ENCODE measurements at places on chromosomes 12 and 14. TPM values are rescaled to one million over a fixed set of nuclear protein-coding genes. Genes with fewer than 3 reads are reported as not detected.

DNA sequence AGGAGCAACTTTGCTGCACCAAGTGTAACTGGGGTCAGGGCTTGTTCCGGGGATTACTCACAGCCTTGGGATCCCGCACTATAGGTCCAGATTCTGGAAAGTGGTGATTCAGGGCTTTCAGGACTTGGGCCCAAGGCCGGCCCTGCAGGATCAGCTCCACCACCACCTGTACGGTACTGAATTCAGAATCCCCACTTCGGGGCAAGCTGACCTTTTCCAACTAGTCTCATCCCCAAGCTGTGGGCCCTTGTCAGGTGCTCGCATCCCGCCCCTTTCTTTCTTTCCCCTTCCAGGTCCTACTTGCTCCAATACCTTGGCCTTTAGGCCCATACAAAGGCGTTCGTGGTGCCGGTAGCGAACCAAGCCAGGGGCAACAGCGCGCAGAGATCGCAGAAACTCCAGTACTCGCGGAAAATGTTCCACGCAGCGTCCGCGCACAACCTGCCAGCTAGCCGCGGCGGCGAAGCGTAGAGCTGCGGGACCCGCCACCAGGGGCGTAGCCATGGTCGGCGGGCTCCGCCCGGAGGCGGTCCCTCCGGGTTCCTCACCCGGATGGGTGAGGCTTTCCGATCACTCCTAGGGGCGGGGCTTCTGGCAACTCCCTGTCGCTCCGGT lies 487 bp downstream of the TINF2 start:
- DNase-seq = peak; percentile 97

DNA sequence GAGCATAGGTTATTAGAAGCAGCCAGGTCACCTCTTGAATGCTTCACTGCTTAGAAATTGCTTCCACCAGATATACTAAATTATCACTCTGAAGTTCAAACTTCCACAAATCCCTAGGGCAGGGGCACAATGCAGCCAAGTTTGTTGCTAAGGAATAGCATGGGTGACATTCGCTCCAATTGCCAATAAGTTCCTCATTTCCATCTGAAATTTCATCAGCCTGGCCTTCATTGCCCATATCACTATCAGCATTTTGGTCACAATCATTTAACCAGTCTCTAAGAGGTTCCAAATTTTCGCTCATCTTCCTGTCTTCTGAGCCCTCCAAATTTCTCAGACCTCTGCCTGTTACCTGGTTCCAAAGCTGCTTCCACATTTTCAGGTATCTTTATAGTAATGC lies 356.1 kb downstream of the DAD1 start:
- DNase-seq = no peak

DNA sequence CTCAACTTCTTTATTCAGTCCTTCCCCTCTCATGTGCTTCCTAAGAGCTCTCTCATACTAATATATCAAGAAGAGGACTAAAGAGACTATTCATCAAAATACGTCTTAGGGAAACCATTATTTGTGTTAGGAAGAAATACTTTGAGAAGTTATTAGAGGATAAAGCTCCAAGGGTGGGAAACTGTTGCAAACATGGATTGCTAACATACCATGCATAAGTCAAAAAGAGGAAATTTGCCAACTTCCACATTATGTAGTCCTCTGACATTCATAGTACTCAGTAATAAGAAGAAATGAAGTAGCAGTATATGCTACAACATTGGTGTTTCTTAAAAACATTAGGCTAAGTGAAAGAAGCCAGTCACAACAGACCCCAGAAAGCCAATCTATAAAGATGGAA lies 128.8 kb upstream of the CLEC14A start:
- no peak for DNase-seq

DNA sequence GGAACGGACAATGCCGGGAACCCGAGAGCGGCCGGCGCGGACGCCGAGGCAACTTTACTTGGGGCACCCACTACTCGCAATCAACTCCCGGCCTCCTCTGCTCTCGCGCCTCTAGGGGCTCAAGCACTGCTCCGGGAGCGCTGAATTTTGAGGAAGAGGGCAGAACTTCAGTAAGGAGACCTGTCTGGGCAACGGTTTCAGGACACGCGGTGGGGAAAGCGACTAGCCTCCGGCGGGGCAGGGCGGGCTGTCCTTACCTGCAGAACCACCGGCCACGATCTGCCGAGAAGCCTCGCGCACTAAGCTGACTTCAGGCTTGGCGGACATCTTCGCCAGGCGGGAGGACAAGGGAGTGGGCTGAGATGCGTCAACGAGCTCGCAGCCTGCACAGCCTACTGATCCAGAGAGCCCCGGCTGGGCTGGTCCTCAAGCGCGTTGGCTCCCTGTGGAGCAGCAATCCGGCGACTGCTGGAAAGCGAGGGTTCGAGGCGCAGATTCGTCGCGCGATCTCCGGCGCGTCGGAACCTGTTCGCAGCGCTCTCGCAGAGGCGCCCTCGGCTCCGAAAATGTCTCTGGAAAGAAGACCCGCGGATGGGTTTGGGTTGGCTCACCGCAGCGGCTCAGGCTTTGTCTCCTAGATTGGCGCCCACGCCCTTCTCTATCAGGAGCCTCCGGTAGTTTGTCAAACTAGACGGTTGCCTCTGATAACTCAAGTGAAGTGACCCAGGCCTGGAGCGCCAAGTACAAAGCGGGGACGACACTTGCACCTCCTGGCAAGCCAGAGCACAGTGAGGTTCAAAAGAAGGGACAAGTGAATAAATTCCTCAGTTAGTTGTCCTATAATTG lies at the start of gene SLC25A21:
TSS of gene SLC25A21 (minus strand) at position 583 of the 846 bp plus-strand sequence.
- peak; percentile 88 for DNase-seq

DNA sequence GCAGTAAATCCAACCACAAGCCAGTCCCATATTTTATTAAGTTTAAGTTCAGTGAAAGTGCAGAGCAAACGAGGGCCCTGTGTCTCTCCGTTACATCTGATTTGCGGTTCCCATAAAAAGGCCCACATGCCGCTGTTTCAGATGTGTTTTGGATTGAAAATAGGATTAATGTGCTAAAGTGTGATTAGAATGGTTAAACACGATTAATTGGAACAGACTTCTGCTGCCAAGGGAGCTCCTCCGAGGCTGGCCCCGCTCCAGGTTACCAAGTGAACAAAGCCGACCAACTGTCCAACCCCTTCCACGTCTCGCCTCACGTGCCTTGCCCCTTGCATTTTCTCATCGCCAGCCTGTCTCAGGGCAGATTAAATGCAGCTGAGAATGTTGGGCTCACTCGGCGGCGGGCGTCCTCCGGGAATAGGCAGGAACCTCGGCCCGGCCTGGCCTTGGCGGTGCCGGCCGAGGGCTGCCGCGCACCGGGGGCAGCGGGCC lies 166.5 kb upstream of the GSC start:
- peak; percentile 91 for DNase-seq

- peak; percentile 43 for DNase-seq
Measured at GRCh38 chr14:91872011-91872501, 4.7 kb upstream of the TC2N start.

- no peak for DNase-seq
Measured at GRCh38 chr12:100858656-100859055, 64.1 kb downstream of the ANO4 start.

DNA sequence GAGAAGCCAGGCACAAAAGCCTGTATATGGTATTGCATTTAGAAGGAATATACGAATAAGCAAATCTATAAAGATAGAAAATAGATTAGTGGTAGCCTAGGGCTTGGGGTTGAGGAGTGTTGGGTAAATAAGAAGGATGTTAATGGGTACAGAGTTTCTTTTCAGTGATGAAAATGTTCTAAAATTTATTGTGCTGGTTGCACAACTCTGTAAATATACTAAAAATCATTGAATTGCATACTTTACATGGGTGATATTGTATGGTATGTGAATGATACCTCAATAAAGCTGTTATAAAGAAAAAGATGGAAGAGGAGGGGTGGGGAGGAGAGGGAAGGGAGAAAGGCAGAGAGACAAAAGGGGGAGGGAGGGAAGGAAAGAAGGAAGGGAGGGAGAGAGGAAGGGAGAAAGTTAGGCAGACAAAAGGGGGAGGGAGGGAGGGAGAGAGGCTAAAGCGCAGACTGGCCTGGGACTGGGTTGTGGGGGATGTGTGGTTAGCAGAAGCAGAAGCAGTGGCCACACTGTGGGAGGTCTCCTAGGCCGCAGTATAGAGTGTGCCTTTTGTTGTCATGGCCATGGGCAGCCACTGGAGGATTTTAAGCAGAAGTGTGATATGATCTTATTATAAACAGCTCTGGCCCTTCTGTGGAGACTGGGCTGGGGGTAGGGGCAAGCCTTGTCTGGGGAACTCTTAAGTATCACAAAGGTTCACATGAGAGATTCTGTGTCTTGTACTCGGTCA lies 73.6 kb upstream of the ELK3 start:
- no peak for DNase-seq

DNA sequence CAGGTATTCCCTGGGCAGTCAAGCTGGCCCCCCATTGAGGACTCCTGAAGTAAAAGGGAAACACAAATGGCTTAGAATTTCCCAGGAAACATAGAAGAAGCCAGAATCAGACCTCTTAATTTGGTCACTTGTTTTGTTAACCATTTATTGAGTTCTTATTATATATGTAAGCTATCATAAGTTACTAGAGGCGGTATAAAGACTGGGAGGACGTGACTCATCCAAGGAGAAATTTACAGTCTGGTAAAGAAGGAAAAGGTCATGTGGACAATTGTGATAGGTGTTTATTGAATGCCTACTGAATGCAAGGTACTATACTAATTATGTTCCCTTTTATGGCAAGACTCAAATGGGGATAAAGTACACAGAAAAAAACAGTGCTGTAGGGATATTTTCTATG lies 146.7 kb downstream of the DYRK2 start:
- DNase-seq = no peak

The ZNF839 gene
- total RNA-seq = 5.8 TPM

Data from right cardiac atrium (tissue), 5 donors.